Cardiac ventricle fibroblast (primary cell): ENCODE measurements at places on chromosomes 5 and 9. TPM values are rescaled to one million over a fixed set of nuclear protein-coding genes. Genes with fewer than 3 reads are reported as not detected.

ADAMTS16 gene
- total RNA-seq = not detected in 2 replicates

VLDLR gene
- total RNA-seq = 3.7 and 4.2 TPM in 2 replicates

ACOT12 gene
- not detected in 2 replicates for total RNA-seq

CCL27 gene
- total RNA-seq = not detected in 2 replicates

PCDHB5 gene
- 1.1 and 2.2 TPM in 2 replicates for total RNA-seq

SAXO1 gene
- total RNA-seq = 0.20 and 3.6 TPM in 2 replicates

TMEM252 gene
- total RNA-seq = not detected in 2 replicates

PLCXD3 gene
- 71.4 and 74.8 TPM in 2 replicates for total RNA-seq

OTP gene
- total RNA-seq = not detected in 2 replicates

ADRB2 gene
- not detected in 2 replicates for total RNA-seq

HRCT1 gene
- 2.4 and 2.6 TPM in 2 replicates for total RNA-seq

C5orf63 gene
- total RNA-seq = 0.49 and 2.6 TPM in 2 replicates

LSM11 gene
- total RNA-seq = 2.5 and 2.6 TPM in 2 replicates

FOXD4L5 gene
- 0.37 TPM in 1 of 2 replicates, not detected in the other for total RNA-seq

ARHGEF37 gene
- 2.2 and 2.7 TPM in 2 replicates for total RNA-seq

CHSY3 gene
- total RNA-seq = 4.5 and 6.3 TPM in 2 replicates

HTR4 gene
- total RNA-seq = 0.44 and 1.1 TPM in 2 replicates

TLE4 gene
- total RNA-seq = 14.2 and 18.4 TPM in 2 replicates

SPINK13 gene
- 6.4 and 8.4 TPM in 2 replicates for total RNA-seq

HAPLN1 gene
- 0.34 and 1.4 TPM in 2 replicates for total RNA-seq

FYB1 gene
- 0.24 and 4.4 TPM in 2 replicates for total RNA-seq

N4BP3 gene
- 1.4 and 1.7 TPM in 2 replicates for total RNA-seq

ZNF454 gene
- 2.0 and 4.4 TPM in 2 replicates for total RNA-seq

RHOBTB3 gene
- total RNA-seq = 102 and 110 TPM in 2 replicates

DMRT3 gene
- not detected in 2 replicates for total RNA-seq

IFNA2 gene
- not detected in 2 replicates for total RNA-seq

MARCHF11 gene
- total RNA-seq = not detected in 2 replicates

PCDHGA1 gene
- 0.19 and 1.3 TPM in 2 replicates for total RNA-seq

TMEM215 gene
- total RNA-seq = not detected in 2 replicates

BTNL8 gene
- not detected in 2 replicates for total RNA-seq
